ENCODE measurements at places on chromosomes 2 and 18.

GRCh38 chr18:12282442-12283039 lies 25.5 kb upstream of the TUBB6 start:
- DNase-seq, result no peak

- DNase-seq, result no peak
Measured at GRCh38 chr2:152367547-152368390, 32.8 kb downstream of the FMNL2 start.

DNA sequence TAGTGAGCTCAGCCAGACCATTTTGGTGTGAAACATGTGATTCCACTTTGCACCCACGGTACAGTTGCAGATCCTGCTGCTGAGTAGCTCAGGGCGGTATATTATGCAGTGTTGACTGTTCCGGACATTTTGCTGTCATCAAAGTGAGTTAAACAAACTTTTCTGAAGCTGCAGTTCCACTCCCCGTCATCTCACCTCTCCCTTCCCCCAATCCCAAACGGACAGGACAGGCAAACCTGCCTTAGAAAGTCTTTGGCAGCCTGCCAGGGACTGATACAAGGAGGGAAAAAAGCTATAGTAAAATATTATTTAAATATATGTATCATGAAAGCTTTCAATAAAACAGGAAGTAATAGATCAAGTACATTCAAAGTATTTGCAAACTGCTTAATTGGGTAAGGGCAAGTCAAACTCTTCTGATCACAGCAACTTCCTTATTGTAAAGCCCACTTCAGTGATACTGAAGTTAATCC lies 35.5 kb upstream of the SP5 start:
- no peak for DNase-seq

DNA sequence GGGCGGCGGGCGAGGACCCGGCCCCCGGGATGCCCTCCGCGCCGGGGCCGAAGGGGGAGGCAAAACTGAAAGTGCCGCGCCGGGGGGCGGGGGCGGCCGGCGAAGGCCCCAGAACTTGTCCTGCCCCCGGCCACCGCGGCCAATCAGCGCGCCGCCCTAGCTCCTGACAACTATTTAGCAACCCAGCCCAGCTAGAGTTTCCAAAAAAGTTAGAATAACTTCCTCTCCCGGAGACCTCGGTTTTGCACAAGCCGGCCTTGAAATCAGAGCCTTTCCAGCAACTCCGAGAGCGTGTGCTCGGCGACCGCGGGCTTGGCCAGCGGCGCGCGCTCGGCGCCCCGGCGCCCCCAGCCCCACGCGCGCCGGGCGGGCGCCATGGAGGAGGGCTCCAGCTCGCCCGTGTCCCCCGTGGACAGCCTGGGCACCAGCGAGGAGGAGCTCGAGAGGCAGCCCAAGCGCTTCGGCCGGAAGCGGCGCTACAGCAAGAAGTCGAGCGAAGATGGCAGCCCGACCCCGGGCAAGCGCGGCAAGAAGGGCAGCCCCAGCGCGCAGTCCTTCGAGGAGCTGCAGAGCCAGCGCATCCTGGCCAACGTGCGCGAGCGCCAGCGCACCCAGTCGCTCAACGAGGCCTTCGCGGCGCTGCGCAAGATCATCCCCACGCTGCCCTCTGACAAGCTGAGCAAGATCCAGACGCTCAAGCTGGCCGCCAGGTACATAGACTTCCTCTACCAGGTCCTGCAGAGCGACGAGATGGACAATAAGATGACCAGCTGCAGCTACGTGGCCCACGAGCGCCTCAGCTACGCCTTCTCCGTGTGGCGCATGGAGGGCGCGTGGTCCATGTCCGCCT lies at the start of gene TWIST2:
TWIST2 (plus strand) TSS at position 245 of the 850 bp plus-strand sequence; CDS start at position 376, 131 bp downstream.
- DNase-seq, result no peak

DNA sequence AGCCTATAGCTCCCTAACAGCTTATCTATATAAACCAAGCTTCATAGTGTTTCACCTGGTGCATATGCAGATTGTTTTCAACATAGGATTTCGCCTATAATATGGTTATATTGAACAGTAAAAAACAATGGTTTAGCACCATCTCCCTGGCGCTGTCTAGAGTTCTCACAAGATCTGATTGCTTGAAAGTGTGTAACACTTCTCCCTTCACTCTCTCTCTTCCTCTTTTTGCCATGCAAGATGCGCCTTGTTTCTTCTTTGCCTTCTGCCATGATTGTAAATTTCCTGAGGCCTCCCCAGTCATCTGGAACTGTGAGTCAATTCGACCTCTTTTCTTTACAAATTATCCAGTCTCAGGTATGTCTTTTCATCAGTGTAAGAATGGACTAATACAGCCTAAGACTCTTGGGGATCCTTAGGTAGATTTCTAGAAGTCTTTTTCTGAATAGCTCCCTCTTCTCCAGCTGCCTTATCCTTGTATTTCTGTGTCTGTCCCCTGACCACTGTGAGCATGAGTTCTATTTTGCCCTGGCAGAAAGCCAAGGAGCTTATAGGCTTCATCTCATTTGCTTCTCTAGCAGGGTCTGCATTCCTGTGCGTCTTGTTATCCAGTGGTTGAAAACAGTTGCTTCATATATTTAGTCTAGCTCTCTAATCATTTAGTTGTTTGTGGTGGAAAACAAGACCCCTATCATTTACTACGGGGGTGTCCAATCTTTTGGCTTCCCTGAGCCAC lies 401.6 kb downstream of the GPD2 start:
- DNase-seq, result no peak

- DNase-seq, result no peak
Measured at GRCh38 chr2:19140463-19141208, 217.8 kb downstream of the OSR1 start.

GRCh38 chr2:231985823-231986261 lies 24.3 kb downstream of the DIS3L2 start:
- DNase-seq, result no peak

GRCh38 chr2:27776696-27777095 lies 5.2 kb downstream of the MRPL33 start:
- no peak for DNase-seq

GRCh38 chr2:72896446-72896845 lies 9.2 kb downstream of the SPR start:
- no peak for DNase-seq

DNA sequence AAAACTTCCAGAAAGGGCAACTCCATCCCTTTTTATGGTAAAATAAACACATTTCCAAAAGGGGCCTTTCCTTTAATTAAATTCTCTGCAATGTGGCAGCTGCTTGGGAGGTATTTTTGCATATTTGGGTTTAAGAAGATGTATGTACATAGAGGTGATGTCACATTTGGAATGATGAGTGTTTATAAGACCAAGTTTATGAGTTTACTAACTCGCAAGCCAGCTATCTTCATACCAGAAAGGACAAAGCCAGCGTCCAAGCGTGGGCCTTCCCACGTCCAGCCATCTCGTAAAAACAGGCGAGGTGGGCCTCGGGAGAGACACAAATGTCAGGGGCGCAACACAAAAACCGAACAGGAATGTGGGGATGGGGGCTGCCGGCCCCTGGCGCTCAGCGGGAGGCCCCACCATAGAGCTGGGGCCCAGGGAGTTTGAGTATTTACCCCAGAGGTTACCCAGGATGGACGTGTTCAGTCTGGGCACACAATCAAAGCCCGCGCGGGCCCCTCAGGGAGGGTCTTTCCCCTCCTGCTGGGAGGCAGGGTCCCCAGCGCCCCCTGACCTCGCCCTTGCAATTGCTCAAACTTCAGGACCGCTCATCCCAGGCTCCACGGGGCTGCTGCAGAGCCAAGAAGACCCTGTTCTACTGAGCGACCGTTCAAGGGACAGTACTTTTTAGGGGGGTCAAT lies 137.3 kb downstream of the TWIST2 start:
- no peak for DNase-seq

- DNase-seq, result no peak
Measured at GRCh38 chr2:64848363-64848762, 140.8 kb upstream of the SLC1A4 start.

- DNase-seq, result no peak
Measured at GRCh38 chr2:84807063-84807485, 73.8 kb downstream of the TRABD2A start.

DNA sequence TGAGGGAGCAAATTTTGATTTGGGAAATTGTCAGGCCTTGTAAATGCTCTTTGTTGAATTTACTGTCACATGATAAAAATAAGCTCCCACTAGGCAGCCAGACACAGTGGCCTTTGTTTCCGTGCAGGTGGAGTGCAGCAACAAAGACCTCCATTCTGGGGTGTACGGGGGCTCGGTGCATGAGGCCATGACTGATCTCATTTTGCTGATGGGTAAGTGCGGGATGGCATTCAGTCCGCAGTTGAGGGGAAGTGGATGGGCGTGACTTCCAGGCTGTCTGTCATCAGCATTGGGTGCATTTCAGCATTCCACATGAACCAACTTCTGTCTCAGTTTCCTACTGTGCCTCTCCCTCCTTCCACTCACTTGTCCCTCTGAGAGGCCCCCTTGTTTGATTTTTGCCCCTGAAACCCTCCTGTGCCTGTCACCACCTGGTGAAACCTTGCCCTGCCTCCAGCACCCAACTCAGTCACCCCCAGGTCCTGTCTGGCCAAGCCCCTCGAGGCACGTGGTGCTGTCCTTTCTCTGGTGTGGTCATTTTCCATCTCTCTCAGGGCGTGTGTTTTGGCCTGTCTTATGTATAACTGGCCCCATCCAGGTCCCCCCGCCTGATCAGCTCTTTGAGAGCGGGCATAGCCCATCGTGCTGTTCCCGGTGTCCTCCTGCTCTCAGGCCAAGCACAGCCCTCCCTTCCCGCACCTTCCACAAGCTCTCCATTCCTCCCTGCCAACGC lies 16.3 kb downstream of the CNDP2 start:
- DNase-seq, result no peak
